GM12864 (cell line): ENCODE measurements at places on chromosomes 5 and 9.
A peak's percentile ranks its signal among the peaks of the same experiment; 100 is the strongest.

- no peak for DNase-seq
These were observed 42.2 kb upstream of the ANKRD33B start for GRCh38 chr5:10521466-10522223.

GRCh38 chr5:129367883-129368282 lies 92.2 kb upstream of the ADAMTS19 start:
- no peak for DNase-seq

GRCh38 chr5:133400831-133401351 lies 211.4 kb downstream of the FSTL4 start:
- DNase-seq, result no peak

DNA sequence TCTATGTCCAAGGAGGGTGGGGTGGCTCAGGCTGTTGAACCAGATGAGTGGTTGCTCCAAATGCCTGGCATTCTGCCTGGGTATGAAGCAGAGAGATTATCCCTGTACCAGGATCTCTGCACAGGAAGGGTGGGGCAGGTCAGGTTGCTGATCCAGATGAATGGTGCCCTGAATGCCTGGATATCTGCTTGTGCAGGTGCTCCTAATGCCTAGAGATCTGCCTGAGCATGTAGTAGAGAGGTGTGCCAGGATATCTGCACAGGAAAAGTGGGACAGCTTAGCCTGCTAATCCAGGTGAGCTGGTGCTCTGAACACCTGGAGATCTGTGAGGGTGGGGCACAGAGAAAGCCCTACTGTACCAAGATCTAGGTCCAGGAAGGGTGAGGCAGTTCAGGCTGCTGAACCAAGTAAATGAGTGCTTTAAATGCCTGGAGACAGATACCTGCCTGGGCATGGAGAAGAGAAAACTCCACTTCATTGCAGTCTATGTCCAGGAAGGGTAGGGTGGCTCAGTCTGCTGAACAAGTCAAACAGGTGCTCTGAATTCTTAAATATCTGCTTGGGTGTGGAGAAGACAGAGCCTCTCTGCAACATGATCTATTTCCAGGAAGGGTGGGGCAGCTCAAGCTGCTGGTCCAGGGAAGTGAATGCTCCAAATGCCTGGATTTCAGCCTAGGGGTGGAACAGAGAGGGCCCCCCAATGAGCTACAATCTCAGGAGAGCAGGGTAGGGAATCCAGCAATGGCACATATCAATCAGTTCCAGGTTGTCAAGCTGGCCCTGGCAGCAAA lies 189.4 kb upstream of the DMRTA1 start:
- no peak for DNase-seq

GRCh38 chr5:147188200-147189108 lies 46.4 kb upstream of the STK32A start:
- peak; percentile 4 for DNase-seq

GRCh38 chr5:165258197-165258771 lies 1752.9 kb downstream of the MAT2B start:
- DNase-seq, result no peak

DNA sequence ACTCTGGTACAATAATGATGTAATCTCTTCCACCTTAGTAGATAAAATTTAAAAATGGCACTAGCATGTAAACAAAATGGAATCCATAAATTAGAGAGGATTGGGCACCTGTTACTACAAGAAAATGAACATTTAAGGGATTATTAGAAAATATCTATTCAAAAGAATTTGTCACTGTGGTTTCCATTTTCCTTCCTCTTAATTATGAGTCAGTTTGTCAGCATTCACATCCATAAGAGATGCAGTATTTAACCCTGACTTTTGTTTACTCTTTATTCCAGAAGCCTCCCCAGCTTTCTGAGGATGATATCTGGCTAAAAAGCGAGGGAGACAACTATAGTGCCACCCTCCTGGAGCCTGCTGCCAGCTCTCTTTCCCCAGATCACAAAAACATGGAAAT lies 72.1 kb downstream of the C9orf152 start:
- no peak for DNase-seq

- DNase-seq, result no peak
These were observed 122.0 kb downstream of the NIPBL start for GRCh38 chr5:36998578-36998977.

DNA sequence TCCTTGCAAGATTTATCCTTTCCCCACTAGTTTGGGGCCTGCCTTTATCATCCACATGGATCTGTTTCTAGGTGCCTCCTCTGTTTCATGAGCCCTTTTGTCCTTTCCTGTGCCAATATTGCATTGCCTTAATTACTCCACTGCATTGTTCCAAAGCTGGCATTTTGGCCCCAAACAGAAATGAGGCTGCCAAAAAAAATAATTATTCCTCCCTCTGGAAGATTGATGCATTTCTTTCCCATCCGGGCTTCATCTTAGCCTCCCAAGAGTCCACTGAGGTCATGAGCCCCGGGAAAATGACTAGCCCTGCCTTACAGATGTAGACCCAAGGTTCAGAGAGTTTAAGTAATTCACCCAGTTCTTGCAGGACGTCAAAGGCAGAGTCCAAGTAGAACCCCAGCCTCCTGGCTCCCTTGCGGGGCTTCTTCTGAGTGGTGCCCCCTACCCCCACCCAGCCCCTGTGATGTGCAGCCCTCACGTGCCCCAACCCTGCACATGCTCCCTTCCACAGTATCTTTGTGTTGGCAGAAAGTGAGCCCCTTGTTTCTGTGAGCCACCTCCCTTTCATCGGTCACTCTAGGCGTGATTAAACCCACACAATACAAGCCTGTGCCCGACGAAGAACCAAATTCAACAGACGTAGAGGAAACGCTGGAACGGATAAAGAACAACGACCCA lies 62.1 kb downstream of the TMOD1 start:
- no peak for DNase-seq

- DNase-seq, result no peak
These were observed 50.3 kb downstream of the MOCS2 start for GRCh38 chr5:53059281-53059680.

GRCh38 chr9:131449276-131449675 lies 53.4 kb upstream of the POMT1 start:
- no peak for DNase-seq

- DNase-seq, result no peak
These were observed 169.2 kb upstream of the HMHB1 start for GRCh38 chr5:143642791-143643190.

DNA sequence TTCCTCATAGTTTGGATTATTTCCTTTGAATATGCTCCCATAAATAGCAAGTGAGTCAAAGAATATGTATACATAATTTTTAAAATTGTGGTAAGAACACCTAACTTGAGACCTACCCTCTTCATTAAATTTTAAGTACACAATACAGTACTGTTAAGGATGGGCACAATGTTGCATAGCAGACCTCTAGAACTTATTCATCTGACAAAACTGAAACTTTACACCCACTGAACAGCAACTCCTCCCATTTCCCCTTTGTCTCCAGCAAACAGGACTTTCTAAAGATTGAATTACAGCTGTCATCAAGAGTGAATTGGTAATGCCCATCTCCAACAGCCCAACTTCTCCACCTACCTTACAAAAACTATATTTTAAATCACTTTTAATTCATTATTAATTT lies 388.9 kb downstream of the HTR1A start:
- DNase-seq, result no peak

DNA sequence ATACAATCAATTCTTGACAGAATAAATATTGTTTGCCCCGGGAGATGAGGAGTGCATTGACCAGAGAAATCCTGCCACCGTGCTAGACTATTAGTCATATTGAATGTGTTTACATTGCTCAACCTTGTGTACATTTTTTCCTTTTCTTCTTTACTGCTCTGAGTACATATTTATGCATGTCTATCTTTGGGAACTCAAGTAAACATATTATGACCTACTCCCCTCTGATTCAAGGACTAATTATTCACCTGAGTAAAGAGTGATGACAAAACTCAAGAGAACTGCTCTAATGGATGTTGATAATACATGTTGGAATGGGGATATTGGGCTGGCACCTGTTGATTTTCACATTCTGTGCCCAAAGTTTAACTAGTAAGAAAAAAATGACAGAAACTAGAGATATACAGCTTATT lies 3.9 kb upstream of the SPINK1 start:
- DNase-seq, result no peak

GRCh38 chr5:1246711-1247431 lies 21.7 kb downstream of the SLC6A18 start:
- no peak for DNase-seq

DNA sequence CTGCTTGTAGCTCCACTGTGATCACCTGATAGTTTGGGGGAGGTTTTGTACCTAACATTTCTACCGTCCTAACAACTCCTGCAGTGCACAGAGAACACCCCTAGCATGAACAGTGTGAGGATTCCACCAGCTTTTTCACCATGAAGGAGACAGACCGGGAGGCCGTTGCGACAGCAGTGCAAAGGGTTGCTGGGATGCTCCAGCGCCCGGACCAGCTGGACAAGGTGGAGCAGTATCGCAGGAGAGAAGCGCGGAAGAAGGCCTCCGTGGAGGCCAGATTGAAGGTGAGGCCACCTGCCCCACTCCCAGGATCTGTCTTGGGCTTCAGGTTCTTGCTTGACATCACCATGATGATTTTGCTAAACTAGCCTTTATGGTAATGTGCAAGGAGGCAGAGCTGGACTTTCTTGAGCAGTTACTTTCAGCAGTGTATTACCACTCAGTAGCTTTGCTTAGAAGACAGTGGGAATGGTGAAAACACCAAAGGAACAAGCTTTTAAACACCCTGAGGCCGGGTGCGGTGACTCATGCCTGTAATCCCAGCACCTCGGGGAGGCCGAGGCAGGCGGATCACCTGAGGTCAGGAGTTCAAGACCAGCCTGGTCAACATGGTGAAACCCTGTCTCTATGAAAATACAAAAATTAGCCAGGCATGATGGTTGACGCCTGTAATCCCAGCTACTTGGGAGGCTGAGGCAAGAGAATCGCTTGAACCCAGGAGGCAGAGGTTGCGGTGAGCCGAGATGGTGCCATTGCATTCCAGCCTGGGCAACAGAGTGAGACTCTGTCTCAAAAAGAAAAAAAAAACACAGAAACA lies 3.3 kb downstream of the EXOC3 start:
- DNase-seq, result no peak
